ENCODE measurements at places on chromosomes 7 and 10. TPM values are rescaled to one million over a fixed set of nuclear protein-coding genes. Genes with fewer than 3 reads are reported as not detected.

Gene PDIA4
- total RNA-seq: 97.8 TPM

Gene C1QL3
- total RNA-seq: 0.19 TPM

Gene OR9A2
- total RNA-seq: not detected

Gene GRID1
- total RNA-seq: not detected

Gene NPTX2
- 0.13 TPM for total RNA-seq

Measured in activated CD8-positive, alpha-beta memory T cell treated with anti-CD3 and anti-CD28 coated beads for 36 hours (primary cell).